ENCODE measurements at places on chromosomes 12 and 14.
A peak's percentile ranks its signal among the peaks of the same experiment; 100 is the strongest.

GRCh38 chr12:76915361-76916169 is 36.7 kb upstream of the CSRP2 start:
- no peak for DNase-seq

- DNase-seq = no peak
Measured at GRCh38 chr14:102953100-102953499, 30.6 kb downstream of the AMN start.

GRCh38 chr14:58501214-58501816 is 73.8 kb downstream of the KIAA0586 start:
- DNase-seq = peak; percentile 71

- peak; percentile 69 for DNase-seq
Measured at GRCh38 chr14:91323671-91324605, 79.4 kb upstream of the GPR68 start.

GRCh38 chr14:36829547-36829946 is 167.9 kb downstream of the PAX9 start:
- DNase-seq = no peak

- DNase-seq = no peak
Measured at GRCh38 chr12:99277591-99278379, 369.8 kb upstream of the GARIN6 start.

- no peak for DNase-seq
Measured at GRCh38 chr14:30507209-30507608, 51.7 kb upstream of the G2E3 start.

GRCh38 chr12:55694651-55695050 is 13.1 kb downstream of the ITGA7 start:
- DNase-seq = no peak

DNA sequence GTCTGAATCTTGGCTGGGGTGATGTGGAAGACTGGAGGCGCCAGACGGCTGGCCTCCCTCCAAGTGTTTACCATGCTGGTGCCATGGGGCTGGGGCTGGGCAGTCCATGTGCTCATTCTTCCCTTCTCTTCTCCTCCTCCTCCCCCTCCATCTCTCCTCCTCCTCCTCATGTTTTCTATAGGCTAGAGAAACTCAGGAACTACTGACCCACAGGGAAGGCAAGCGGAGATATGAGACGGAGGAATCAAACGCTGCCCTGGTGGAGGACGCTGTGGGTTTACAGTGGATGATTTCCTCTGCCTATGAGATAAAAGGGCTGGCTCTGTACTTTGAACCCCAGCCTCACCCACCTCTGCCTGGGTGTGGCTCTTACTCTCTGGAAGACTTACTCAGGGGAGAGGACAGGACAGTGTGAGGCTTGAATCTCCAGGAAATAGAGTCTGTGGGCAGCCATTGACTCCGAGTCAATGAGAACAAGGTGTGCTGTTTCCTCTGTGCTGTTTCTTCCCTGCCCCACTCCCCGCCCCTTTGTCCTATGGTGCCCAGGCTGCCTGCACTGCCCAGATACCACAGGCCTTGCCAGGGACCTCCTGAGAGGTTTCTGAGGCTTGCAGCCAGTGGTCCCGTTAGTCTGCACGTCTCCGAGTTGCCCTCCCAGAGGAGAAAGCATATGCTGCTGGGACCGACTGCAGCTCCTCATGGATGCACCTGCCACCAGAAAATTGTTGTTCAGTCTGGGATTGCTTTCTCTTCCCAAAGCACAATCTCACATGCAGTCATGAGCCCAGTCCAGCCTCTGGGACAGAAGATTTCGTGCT is 132.6 kb upstream of the ARHGAP5 start:
- DNase-seq = peak; percentile 4

DNA sequence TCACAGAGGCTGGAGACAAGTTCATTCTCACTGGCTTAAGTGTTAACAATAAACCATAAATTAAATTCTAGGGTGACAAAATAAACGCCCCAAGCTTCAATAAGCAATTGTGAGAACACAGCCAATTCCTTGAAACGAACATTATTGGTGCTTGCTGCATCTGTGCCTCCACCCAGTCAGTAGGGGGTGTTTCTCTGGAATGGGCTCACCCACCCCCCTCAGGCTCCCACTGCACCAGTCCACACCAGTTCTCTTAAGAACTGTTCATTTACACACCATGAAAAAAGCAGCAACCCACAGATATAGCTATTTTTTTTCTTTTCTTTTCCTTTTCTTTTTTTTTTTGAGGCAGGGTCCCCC is 34.7 kb downstream of the CDC42BPB start:
- DNase-seq = no peak

DNA sequence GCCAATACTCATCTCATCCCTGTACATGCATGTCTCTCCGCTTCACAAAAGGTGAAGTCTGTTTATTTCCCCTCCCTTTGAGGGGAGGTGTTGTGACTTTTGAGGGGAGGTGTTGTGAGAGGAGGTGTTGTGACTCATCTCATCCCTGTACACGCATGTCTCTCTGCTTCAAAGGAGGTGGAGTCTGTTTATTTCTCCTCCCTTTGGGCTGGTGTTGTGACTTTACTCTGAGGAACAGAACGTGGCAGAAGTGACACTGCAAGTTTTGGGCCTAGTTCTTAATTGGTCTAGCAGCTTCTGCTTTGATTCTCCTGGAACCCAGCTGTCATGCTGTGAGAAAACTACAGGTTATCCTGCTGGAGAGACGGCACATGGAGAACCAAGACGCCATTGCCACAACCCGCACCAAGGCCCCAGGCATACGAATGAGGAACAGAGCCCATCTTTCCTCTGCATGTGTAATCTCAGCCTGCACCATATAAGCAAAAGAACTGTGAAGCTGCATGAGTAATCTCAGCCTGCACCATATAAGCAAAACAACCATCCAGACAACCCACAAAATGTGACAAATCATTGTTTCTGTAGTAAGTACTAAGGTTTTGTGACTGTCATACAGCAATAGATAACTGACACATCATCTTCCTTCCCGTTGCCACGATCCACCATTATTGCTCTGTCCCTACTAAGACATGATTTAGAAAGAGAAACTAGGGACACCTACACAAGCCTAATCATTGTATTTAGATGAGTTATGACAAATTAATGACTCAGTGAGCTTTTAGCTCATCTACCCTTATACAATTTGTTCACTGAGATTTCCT is 30.0 kb downstream of the GALNT4 start:
- DNase-seq = no peak

DNA sequence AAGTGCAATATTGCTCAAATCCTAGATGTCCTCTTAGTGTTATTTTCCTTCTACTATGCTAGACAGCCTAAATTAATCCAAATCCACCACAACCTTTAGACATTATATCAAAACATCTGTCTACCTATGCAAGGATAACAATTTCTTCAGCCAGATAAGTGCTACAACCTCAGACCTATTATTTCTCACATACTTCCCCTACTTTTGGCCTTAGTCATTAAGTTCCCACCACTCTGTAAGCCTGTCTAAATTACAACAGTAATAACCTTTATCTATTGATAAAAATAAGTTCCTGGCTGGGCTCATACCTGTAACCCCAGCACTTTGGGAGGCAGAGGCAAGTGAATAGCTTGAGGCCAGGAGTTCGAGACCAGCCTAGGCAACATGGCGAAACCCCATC is 74.0 kb downstream of the KIF21A start:
- no peak for DNase-seq

- DNase-seq = no peak
Measured at GRCh38 chr12:49792976-49793580, 35.1 kb downstream of the NCKAP5L start.

DNA sequence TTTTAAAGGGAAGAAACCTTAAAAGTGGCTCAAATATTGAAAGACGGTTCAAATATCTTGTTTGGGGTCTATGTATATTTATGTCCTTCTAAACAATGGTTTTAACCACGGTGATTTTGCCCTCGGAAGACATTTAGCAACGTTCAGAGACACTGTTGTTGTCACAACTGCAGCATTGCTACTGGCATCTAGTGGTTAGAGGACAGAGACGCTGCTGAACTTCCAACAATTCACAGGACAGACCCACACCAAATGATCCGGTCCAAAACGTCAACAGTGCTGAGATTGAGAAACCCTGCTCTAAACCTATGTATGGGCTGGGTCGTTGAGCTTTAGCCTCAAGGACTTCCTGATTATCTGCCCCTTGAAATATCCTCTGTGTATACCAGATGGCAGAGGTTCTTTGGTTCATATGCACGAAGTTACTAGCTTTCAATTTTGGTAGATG is 1.7 kb downstream of the ANGEL1 start:
- DNase-seq = no peak

DNA sequence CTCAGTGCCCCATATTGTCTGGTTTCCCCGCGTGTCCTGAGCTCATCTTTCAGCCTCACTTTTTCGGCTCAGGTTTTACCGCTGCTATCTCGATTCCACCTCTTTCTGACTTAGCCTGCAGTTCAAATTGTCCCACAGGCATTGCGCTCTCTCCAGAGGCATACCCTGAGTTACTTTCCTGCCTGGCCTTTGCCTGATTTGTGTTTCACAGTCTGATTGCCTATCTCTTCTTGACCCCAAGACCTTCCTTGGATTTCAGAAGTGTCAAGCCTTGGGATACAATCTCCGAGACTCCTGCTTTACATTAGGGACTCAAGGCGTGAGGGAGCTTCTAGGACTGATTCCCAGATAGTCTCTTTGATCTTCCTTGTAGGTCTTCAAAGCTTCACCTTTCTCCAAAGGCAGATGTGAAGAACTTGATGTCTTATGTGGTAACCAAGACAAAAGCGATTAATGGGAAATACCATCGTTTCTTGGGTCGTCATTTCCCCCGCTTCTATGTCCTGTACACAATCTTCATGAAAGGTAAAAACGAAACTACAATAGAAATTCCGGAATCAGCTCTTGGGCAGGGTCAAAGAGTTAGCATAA is 629 bp downstream of the LETMD1 start:
- DNase-seq = peak; percentile 24

- DNase-seq = no peak
Measured at GRCh38 chr14:52063052-52063462, 5.8 kb downstream of the NID2 start.

- DNase-seq = no peak
Measured at GRCh38 chr14:62304257-62304656, 542.0 kb downstream of the SNAPC1 start.

GRCh38 chr14:52348776-52349175 is 34.7 kb downstream of the PTGER2 start:
- DNase-seq = no peak

- no peak for DNase-seq
Measured at GRCh38 chr12:2266666-2267620, 214.2 kb downstream of the CACNA1C start.

DNA sequence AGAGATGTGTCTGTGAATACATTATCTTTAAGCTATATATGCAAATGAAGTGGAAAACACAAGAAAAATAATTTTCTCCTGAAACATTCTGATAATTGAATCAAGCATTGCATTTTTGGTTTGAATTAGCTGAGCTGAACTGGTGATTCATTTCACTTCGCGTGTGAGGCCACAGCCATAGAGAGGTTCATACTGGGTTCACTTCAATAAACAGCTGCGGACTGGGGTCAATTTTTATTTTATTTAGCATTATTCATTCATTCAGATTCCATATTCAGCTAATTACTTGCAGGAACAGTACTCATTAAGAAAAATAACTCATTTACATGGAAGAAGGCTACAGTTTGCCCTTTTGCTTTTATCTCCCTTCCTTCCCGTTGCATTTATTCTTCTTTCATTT is 195.2 kb upstream of the LRIG3 start:
- no peak for DNase-seq

DNA sequence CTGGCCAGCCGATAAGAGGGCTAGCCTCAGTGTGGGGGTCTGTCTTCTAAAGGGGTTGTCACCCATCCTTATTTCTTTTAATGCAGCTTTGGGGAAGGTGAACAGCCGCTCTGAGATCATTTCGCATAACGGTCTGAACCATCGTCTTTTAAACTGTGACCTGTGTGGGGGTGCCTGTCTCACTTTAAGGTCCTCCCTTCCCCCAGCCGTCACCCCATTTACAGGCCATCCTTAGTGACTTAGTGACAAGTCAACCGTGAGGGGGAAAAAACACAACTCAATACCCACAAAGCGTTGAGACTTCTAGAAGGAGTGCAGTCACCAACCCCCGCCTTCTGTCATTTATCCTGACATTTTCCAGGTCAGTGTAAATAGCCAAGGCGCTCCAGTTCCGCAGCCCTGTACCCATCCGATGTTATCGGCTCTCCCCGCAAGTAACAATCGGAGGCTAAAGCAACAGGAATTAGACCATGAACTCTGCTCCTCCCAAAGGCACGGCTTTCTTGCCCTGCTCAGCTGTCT is 505 bp upstream of the DENND5B start:
- no peak for DNase-seq

GRCh38 chr12:132837693-132838409 is 9.2 kb upstream of the GOLGA3 start:
- no peak for DNase-seq

DNA sequence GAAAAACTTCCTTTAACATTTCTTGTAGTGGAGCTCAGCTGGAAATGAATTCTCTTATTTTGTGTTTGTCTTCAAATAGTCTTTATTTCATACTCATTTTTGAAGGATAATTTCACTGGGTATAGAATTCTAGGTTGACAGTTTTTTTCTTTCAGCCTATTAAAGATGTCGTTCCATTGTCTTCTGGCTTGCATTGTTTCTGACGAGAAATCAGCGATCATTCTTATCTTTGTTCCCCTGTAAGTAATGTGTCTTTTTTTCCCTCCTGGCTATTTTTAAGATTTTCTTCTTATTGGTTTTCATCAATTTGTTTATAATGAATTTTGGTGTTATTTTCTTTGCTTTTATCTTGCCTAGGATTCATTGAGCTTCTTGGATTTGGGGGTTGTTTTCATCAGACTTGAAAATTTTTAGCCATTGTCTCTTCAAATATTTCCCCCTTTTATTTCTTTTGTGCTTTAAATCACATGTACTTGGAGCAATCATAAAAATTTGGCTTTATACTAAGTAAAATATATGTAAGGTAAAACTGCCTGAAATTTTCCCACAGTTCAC is 89.4 kb downstream of the UNC79 start:
- DNase-seq = no peak

DNA sequence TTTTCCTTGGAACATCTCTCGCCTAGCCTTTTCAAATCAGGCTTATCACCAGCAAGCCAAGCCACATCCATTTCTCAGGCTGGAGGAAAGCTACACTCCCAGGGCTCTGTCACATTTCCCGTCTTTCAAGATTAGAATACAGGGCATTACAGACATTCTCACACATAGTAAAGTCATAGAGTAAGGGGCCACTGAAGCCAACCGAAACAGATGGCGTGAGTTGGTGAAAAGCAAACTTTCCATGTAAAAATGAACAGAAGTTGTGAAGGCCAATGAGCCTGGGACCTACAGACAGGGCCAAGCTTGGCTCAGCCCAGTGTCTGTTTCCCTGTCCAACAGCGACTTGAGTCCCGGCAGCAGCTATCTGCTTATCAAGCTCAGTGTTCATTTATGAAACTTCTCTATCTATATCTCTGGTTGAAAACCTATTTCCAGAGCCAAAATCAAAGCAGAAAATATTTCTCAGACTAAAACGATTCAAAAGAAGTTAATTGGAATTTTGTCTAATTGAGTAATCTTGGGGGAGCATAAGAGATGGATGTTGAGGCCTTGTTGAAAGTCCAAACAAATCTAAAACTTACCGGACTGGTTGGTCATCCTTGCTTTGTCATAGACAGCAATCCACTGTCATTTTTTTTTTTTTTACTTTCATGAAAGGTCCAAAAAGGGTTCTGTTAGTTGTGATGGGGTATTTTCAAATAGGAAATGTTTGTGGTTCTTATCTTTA is 105.6 kb downstream of the DAAM1 start:
- no peak for DNase-seq
